ENCODE measurements at places on chromosomes 1 and 21.
A peak's percentile ranks its signal among the peaks of the same experiment; 100 is the strongest.

- no peak for DNase-seq
Observed at GRCh38 chr1:67524143-67525052, 94.2 kb upstream of the SERBP1 start.

- no peak for DNase-seq
Observed at GRCh38 chr1:154141240-154141639, 13.6 kb downstream of the NUP210L start.

DNA sequence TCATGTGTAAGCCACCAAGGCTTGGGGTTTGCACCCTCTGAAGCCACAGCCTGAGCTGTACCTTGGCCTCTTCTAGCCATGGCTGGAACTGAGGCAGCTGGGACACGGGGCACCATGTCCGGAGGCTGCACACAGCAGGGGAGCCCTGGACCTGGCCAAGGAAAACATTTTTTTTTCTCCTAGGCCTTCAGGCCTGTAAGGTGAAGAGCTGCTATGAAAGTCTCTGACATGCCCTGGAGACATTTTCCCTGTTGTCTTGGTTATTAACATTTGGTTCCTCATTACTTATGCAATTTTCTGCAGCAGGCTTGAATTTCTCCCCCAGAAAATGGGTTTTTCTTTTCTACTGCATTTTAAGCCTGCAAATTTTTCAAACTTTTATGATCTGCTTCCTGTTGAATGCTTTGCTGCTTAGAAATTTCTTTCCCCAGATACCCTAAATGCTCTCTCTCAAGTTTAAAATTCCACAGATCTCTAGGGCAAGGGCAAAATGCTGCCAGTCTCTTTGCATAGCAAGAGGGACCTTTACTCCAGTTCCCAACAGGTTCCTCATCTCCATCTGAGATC lies 295.8 kb downstream of the LTN1 start:
- DNase-seq, result no peak

DNA sequence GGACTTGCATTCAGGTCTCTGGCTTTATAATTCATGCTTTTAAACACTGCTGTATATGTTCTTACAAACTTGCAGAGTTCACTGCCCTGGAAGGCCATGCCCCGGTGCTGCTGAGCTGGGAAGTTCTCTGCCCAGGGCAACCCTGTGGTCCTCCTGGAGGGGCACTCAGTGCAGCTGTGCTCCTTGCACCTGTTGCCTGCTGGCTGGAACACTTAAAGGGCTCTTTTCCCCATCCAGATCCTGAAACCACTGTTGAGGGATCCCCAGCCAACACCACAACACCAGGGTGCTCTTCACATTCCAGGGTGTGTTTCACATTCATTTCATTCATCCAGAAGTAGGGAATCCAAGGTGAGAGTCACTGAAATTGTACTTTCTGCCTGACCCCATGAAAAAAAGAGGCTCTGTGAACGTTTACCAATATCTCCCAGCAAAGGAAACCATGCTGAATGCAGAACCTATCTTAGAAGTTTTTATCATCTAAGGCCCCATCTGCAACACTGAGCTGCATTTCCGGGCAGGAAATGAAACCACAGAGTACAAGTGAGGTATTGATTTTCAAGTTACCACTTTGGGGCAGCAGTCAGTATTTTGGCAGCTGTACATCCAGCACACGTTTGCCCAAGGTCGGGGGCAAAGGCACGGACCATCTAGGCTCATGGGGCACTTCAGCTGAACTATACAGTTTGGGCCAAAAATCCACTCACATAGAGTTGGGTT lies 16.4 kb upstream of the KIAA0040 start:
- DNase-seq, result no peak

DNA sequence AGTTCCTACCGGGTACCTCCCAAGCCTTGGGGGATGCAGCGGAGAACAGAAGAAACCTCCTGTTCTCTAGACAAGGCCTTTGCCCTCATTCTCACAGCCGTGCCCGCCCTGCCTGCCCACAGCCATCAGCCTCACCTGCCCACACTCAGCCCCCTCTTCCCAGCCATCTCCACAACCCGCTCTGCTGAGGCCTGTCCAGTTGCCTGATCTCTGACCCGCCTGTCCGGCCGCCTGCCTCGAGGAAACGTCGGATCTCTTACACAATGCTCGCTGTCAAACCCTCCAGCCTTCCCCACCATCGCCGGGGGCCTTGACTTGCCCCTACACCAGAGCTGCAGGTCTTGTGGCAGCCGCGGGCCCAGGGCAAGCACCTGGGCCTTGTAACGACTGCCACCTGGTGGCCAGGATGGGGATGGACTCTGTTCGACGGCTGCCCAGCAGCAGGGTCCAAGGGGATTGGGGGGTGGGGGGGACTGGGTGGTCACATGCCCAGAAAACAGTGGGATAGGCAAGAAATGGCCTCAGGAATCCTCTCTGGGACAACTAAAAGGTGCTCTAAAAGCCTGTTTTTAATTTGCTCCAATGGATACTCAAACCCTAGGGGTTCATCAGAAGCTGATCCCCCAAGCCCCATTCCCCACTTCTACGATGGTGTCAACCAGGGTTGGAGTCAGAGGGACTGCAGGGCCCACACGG lies 31.0 kb downstream of the SLC45A1 start:
- DNase-seq, result peak; percentile 18

GRCh38 chr1:204446413-204447111 lies 34.9 kb upstream of the PPP1R15B start:
- DNase-seq, result peak; percentile 49

- DNase-seq, result no peak
Observed at GRCh38 chr1:214331827-214332423, 51.0 kb downstream of the SMYD2 start.

DNA sequence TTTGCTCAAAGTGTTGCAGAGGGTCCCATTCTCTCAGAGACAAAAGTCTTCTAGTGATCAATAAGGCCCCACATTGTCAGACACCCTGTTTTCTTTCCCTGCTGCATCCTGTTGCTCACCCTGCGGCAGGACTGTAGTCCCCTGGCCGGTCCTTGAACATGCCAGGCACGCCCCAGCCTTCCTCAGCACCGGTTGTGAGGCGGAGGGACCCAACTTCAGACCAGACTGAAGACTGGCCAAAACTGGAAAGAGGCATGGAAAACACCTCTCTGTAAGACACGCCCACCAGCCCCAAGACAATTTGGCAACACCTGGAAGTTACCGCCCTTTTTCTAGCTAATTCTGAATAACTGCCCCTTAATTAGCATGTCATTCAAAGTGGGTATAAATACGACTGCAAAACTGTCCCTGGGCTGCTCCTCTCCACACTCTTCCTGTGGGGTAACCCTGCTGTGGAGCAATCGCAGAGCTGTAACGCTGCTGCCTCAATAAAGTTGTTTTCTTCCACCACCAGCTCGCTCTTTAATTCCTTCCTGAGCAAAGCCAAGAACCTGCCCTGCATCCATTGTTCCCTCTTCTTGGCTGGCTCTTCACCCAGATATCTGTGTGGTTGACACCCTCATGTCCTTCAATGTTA lies 23.8 kb downstream of the PLA2G2A start:
- DNase-seq, result no peak

- no peak for DNase-seq
Observed at GRCh38 chr1:22754106-22754768, 43.6 kb downstream of the EPHB2 start.

DNA sequence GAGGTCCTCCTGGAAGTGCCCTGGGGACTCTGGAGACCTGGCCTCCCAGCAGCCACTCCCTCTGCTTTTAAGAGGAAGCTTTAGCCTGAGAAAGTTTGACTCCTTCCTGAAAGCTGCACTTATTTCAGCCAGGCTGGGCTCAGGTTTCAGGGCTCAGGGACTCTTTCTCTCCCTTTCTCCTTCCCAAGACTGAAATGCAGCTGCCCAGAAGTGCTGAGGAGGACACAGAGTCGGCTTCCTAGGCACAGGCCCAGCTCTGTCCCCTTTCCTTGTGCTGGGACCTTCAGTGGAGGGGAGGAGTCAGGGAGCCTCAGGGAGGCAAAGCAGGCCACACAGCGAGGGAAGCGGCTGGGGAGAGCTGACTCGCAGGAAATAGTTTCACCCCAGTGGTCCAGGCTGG lies 137.3 kb downstream of the NAV1 start:
- no peak for DNase-seq
